LNCaP clone FGC (cell line): ENCODE measurements at places on chromosomes 13 and 19.

- no peak for DNase-seq
These were observed 781.3 kb upstream of the MIR17HG start for GRCh38 chr13:90565985-90566713.

DNA sequence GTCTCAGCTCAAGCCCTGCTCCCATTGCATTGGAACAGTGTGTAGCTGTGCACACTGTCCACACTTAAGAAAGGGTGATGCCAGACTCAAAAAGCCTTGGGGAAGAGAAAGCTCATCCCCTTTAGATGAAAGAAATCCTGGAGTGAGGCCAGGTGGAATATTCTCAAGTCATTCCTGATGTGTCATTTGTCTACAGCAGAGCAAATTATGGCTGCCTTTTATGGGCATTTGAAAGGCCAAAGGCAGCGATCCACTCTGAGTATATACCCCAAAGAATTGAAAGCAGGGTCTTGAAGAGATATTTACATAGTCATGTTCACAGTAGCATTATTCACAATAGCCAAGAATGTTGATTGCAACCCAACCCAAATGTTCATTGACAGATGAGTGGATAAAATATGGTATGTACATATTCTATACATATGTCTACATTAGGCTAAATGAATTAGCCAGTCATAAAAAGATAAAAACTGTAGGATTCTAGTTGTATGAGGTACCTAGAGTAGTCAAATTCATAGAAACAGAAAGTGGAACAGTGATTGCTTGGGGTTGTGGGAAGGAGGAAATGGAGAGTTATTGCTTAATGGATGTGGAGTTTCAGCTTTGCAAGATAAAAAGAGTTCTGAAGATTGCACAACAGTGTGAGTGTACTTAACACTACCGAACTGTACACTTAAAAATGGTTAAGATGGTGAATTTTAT is 214.9 kb downstream of the KCNRG start:
- no peak for DNase-seq

GRCh38 chr13:94315188-94315587 is 164.3 kb downstream of the DCT start:
- DNase-seq = no peak

GRCh38 chr19:17654993-17655392 is 33.2 kb downstream of the UNC13A start:
- DNase-seq = no peak

- DNase-seq = no peak
These were observed 559.0 kb downstream of the FGF9 start for GRCh38 chr13:22229916-22230315.

DNA sequence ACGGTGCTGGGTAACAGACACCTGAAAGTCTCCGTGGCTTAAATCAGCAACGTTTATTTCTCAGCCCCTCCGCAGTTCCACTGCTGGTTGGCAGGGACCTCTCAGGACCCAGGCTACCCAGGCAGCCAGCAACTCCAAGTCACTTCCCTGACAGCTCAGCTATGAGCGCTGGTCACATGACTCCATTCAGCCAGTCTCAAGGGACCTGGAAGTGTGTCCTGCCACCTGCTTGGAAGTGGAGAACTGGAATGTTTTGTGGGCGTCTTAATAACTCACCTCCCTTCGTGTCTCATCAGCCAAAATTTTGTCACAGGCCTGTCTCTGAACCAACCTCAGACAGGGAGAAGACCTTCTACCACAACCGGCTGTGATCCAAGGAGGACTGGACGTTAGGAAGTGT is 72.8 kb downstream of the DPF1 start:
- no peak for DNase-seq

DNA sequence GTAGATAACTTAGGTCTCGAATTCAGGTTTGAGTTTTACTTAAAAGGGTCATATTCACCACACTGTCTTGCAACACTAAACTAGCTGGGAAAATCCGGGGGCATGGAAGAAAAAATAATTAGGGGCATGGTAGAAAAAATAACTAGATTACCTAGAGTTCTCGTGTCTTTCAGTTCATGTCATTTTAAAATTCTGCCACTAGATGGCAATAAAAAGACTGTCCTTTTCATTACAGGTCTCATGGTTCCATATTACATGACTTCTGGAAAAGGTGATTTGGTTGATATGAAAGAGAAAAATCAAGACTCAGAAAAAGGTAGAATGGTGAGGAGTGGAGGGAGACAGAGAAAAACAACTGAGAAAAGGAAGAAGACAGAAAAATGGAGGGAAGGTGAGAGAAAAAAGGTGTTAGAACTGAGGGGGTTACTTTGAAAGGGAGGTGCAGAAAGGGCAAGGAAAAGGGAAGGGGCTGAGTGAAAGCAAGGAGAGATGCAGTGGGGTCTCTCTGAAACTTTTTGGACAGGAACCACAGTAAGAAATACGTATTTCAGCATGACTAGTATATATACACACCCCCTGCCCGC is 299.0 kb downstream of the KLF12 start:
- DNase-seq = peak; percentile 0

GRCh38 chr13:33649212-33649878 is 168.6 kb upstream of the RFC3 start:
- DNase-seq = no peak

DNA sequence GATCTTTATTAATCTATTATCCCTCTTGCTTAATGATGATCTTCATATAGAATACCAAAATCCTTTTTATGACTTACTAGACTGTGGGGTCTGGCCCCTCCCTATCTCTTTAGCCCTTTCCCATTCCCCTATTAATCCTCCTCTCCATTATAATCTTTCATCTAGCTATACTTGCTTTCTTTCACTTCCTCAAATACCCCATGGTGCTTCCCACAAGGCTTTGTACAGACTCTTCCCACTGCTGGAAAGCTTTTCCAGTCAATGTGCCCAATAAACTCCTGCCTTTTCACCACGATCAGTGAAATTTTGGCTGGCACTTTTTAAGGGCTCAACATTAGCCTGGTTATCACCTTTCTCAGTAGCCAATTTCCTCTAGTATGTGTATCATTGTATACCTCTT is 3.2 kb upstream of the EBPL start:
- no peak for DNase-seq

DNA sequence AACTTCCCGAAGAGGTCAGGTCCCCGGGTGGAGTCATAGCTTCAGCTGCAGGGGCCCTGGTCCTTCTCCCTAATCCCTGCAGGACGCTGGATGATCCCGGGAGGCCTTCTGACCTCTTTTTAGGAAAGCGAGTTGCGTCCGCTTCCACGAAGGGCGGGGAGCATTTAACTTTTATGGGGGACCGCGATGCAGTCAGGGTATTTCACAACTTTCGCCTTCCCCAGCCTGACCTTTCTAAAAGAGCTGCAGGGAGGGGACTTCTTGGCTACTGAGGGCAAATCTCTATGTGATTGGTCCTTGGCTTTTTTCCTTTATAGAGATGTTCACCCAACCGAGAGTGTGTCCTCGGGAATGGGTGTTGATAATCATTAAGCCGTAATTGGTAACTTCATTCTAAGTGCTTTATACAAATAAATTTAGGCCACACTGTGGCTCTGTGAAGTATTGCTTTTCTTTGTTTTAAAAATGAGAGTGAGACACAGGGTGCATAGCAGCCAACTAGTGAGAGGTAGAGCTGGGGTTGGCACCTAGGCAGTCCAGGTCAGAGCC is 778 bp downstream of the ZNF230 start:
- no peak for DNase-seq

- DNase-seq = no peak
These were observed 16.2 kb downstream of the LAIR2 start for GRCh38 chr19:54518844-54519243.

DNA sequence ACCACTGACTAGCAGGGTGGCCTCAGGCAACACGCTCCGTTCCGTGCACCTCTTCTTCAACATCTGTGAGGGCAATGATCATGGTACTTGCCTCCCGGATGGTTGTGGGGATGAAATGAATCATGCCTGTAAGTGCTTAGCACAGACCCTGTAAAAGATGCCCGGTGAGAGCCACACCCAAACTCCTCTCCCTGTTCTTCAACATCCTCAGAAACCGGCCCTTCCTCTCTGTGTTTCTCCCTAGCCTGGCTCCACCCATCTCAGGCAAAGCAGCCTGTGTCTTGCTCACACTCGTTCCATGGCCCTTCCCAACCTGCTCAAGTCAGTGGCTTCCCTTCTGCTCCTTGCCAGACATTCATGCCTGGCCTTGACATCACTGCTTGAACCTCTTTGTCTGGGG is 5.8 kb upstream of the DMKN start:
- DNase-seq = no peak

DNA sequence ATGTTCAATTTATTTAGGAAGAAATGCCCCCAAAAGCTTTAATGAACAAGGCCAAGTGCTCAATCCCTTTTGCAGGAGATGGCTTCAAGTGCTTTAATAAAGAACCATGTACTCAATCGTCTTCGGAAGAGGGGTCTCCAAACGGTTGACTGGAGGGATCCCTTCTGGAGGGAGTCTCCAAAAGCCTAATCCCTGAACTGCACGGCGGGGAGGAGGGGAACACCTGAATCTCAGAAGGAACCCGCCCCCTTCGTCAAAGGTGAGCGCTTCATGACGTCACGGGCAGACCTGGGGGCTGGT is 505 bp downstream of the PAF1 start:
- DNase-seq = no peak

GRCh38 chr13:76350399-76350798 is 535.8 kb downstream of the KCTD12 start:
- no peak for DNase-seq

DNA sequence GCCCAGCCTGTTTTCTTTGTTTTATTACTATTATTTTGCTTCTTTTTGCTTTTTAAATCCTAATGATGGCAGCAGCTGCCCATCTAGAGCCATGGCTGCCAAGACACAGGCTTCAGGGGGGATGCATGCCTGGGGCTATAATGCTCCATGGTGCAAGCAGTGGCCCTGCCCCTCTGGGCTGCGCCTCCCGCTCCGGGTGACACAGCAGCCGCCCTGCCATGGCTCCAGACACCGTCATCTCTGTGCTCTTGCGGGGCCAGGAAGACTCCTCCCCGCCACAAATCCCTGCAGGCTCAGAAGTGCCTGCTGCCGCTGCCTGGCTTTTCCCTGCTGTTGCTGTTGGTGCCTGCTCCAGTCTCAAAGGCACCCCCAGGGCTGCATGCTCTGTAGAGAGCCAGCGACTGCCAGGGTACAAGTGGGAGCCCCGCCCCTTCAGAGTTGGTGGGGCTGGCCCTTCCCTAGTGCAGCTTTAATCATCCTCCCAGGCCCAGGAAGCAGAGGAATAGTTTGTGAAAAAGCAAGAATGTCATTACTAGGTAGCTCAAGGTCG is 581.5 kb downstream of the FGF9 start:
- no peak for DNase-seq

DNA sequence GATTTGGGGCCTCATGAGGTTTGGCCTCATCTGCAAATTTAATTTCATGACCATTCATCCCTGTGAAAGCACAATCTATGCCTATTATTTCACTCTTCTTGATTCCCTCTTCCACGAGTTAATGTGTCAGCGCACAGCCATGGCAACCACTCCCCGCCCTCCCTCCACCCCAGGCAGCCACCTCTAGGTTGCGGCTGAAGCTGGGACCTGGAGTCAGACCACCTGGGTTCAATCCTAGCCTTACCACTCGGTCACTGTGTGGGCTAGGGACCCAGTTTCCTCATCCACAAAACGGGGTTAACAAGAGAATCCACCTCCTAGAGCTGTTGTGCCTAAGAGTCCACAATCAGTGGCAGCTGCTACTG is 9.8 kb downstream of the CHST8 start:
- no peak for DNase-seq

- DNase-seq = no peak
These were observed 788.3 kb upstream of the SLITRK5 start for GRCh38 chr13:86882835-86883234.

DNA sequence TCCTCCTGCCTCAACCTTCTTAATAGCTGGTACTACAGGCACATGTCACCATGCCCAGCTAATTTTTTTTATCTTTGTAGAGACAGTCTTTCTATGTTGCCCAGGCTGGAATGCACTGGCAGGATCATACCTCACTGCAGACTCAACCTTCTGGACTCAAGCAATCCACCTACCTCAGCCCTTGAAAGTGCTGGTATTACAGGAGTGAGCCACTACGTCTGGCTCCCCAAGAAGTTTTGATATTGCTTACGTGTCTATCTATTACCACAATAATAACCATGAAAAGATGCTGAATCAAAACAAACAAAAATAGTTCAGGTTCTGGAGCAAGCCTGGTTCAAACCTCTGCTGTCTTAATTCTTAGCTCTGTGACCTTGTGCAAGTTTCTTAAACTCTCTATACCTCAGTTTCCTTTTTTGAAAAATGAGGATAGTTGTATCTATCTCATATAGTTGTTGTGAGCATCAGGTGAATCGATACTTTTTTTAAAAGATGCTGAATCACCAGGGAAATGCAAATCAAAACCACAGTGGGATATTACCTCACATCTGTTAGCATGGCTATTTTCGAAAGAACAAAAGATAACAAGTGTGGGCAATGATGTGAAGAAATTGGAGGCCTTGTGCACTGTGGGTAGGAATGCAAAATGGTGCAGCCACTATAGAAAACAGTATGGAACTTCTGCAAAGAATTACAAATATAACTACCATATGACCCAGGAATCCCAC is 19.0 kb upstream of the LEUTX start:
- no peak for DNase-seq

- DNase-seq = no peak
These were observed 109.8 kb upstream of the FREM2 start for GRCh38 chr13:38577048-38577447.

- DNase-seq = no peak
These were observed 1.9 kb upstream of the HNRNPL start for GRCh38 chr19:38851622-38852230.

DNA sequence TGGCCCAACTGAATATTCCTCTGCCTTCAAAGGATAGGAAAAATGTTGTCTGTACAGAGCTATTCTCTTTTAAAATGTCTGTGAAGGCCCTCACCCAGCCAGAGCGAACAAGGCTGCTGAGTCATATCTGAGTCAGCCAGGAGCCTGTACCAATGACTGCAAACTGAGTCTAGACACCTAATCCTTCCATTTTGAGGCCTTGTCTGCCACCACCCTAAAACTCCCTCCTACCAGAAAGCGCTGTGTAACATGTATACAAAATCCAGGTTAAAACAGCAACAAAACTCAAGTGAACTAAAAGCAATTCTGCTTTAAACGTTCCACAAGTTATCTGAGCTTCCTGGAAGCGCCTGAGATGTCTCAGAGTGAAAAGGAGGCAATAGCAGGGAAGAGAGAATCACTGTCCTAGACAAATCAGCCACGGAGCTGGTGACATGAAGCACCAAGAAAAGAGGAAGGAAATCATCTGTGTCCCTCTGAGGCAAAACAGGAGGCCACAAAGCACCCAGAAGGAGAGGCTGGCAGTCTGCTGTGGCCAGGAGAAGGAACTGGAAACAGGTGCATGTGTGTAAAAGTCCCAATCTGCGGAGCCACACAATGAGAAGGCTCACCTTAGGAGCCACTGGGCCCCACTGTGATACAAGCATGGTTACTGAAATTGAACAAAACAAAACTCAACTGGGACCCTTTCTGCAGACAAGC is 10.2 kb downstream of the DHRS12 start:
- DNase-seq = no peak

GRCh38 chr13:99051768-99052455 is 74.0 kb upstream of the DOCK9 start:
- DNase-seq = no peak

DNA sequence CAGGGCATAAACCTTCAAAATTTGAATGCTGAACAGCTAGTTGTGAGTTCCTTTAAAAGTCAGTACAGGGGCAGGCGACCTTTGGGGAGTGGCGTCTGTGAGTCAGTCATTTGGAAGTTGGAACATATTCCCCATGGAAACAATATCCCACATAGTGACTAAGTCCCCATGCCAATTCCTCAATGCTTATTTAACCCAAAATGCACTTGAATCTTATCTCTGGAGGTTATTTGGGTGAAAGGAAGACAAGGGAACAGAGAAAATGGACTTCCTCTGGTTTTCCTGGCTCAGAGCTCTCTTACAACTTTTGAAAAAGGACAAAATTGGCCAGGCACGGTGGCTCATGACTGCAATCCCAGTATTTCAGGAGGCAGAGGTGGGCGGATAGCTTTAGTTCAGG is 479.2 kb upstream of the NBEA start:
- DNase-seq = no peak
